ENCODE measurements at places on chromosomes 3 and 15.

GRCh38 chr3:4107430-4107829 is 195.7 kb upstream of the SETMAR start:
- DNase-seq = no peak

GRCh38 chr3:189964623-189965332 is 155.9 kb downstream of the P3H2 start:
- DNase-seq = no peak

GRCh38 chr15:81298611-81299010 is 25.3 kb downstream of the STARD5 start:
- DNase-seq = no peak

GRCh38 chr15:90297021-90297420 is 31.5 kb downstream of the NGRN start:
- no peak for DNase-seq

- no peak for DNase-seq
These were observed 722 bp downstream of the CHRNA3 start for GRCh38 chr15:78620021-78620526.

DNA sequence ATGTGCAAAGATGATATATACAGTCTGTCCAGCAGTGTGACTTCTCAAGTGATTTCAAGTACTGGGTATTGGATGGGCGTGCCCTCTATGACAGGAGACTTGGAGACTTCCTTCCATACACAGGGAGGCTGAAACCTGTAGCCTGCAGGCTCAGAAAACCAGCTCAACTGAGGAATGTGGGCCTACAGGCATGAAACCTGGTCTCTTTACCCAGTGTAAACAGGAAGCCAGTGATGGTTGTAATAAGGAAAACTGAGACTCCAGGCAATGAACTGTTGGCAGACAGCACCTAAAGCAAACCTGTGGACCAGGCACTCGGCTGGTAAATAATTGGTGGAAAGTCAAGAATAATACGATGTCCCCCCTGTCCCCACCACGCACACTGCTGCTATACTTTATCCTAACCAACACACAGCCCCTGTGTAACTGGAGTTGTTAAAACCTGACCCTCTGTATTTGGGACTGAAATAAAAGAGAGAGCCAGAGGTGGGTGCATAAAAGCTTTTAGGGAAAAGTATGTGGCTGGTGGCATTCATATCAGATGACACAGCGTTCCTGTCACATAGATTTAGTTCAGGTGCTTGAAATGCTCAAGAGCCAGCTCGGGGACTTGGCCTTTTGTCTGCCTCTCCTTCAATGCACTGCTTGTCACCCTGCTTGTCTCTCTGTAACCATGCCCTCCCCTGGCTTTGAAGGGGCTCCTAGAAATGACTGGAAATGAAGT is 144.7 kb downstream of the TPRG1 start:
- no peak for DNase-seq

Data from hematopoietic multipotent progenitor cell treated with erythropoietin and hydrocortisone succinate and interleukin-3 and kit ligand, for 15 days (in vitro differentiated cells).